Stimulated activated CD8-positive, alpha-beta memory T cell treated with anti-CD3 and anti-CD28 coated beads, Interleukin-7, amount 100 ng/mL, for 1 hour (primary cell): ENCODE measurements at places on chromosomes 4 and X.

DNA sequence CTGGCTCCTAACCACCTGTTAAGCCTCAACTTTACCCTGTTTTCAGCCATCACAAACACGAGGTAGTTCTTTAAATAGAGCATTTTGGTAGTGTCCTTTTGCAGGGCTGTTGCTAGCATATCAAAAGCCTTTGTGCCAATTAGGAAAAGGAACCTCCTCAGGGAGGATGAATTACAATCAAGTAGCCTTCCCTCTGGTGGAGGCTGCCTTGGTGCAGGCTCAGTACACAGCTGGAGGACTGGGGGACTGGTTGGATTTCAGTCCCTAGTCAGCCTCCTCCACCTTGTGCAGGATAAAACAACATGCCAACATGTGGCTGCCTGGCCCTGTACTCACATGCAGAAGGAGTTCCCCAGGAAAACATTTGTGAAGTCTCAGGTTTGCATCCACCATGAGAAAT lies 53.1 kb downstream of the RASGEF1B start:
- DNase-seq: no peak

DNA sequence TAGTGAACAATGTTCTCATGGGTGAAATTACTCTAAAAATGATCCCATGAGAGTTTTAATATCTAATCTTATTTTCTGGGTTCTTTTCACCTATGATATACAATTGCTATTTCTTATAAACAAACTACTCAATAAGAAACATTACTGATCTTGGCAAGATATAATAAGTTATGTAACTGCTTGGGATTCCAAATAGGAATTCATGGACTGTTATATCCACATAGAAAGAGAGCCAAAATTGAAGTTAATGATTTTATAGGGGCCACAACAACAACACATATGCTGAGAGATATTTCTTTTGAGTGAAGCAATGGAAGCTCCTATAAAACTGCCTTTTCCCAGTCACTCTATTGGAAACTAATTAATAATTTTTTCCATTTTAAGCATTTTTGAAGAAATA lies 90.4 kb upstream of the TLL1 start:
- no peak for DNase-seq

DNA sequence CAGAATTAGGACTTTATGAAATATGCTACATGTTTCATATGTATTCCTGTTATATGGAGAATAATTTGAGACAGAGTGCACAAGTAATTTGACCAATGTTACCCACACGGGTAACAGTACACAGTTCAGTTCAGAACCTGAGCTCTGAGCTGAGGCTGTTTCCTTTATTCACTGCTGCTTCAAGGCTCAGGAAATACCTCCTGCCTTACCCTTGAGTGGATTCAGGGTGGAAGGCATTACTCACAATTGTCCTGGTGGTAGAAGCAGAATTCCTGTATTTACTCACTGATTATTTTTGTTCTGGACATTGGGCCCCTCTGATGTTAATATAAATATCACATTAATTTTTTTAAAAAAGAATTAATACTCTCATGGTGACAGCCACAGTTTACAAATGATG lies 73.5 kb upstream of the CAMK2D start:
- DNase-seq: no peak

GRCh38 chr4:80420638-80421037 lies 85.1 kb downstream of the CFAP299 start:
- DNase-seq: no peak

DNA sequence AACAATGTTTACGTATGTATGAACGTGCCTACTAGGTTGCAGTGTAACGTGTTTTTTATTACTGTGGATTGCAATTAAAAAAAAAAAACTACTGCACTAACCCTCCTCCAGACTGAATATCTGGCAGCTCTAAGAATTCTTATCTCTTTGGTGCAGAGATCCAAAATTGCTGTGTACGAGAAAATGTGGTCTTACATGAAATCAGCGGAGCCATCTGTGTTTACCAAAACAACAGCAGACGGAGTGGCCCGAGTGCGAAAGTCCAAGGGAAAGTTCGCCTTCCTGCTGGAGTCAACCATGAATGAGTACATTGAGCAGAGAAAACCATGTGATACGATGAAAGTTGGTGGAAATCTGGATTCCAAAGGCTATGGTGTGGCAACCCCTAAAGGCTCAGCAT lies 268.1 kb downstream of the THOC2 start:
- DNase-seq: no peak

DNA sequence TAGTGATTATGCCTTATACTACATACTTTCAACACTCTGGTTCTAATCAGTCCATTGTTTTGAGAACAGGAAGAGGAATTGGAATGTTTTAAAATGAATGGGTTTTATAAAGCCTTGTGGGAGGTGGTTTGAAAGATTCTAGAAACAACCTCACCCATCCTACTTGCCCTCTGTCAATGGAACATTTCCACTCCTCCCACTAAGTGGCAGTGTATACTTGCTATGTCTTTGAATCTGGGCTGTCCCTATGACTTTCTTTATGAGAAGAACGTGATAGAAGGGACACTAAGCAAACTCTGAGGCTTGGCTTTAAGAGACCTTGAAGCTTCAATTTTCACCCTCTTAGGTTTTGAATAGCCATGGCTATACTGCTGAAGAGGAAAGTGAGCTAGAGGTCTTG lies 611.2 kb downstream of the PPP4R3C start:
- no peak for DNase-seq

DNA sequence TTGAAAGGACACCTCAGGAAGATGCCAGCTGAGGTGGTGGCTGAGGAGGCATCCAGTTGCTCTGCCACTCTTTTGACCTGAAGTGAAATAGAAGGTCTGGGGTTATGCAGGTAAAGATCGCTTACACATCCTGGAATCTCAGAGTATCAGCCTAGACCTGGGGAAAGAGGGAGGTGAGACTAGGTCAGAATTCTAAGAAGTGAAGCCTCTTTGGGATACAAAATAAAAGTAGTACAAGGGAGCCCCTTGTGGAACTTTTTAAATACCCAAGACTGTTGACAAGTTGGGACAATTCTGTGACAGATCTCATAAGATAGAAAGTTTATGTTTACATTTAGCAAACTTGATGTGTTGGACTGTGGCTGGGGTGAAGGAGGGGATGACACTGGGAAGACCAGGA lies 263.1 kb downstream of the SPRY1 start:
- DNase-seq: no peak

GRCh38 chr4:109315818-109316217 lies 13.4 kb upstream of the COL25A1 start:
- DNase-seq: no peak

DNA sequence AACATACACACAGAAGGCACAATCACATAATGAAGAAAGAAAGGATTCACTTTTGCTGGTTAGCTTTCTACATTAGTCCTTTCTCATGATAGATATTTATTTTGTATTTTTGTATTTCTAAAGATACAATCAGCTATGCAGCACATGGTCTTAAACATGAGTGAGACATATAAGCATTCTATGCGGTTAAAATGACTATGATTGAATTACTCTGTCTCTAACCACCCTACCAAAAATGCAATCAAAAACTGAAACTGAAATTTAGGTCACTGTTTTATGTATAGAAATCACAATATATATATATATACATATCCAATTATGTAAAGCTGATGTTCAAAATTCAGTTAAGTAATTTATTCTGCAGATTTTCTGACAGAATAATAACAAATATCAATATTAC lies 21.9 kb downstream of the CXXC4 start:
- DNase-seq: no peak

GRCh38 chrX:150730719-150731118 lies 37.5 kb downstream of the MTMR1 start:
- DNase-seq: no peak

GRCh38 chrX:136015016-136015415 lies 29.8 kb downstream of the SLC9A6 start:
- DNase-seq: no peak

GRCh38 chrX:119482041-119482440 lies 13.8 kb downstream of the SLC25A5 start:
- no peak for DNase-seq

DNA sequence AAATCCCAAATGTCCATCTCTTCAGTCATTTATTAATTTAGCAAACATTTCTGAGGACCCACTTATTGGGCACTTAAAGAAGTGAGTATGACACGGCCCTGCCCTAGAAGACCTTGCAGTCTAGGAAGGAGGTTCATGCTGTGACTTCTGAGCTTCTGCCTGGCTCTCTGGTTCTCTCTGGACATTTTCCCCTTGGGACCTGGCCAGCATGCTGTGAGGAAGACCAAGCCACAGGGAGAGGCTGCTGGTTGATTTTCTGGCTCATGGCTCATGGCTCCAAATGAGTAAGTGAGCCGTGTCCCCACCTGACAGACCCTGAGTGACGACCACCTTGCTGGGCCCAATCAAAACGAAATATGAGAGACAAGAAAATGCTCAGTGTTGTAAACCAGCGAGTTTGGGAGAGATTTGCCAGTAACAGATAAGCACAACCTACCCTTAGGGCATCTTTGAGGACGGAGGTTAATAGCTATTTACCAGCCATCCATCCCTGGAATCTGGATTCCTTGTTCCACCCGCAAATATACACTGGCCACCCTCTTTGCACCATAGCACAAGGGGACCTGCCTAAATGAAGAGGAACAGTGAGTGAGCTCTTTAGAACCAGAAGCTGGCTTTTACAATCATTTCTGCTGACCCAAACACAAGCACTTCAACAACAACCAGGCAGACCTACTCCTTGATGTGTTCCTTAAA lies 876 bp downstream of the MPP1 start:
- DNase-seq: no peak

DNA sequence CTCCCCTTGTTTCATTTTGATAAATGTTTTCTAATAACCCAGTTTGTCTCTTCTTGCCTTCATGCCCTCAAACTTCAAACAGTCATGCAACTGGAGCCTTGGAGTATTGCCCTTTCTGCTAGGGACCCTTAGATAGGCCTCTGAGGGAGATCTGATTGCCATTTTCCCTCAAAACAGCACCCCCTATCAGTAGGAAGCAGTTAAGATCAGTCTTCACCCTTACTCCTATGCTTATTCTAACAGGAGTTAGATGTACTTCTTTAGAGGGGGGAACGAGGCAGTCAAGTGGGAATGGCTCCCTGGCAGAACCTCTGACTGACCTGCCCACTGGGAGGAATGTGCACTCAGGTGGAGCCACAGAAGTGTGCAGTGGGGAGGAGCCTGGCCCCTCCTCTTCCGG lies 74.1 kb downstream of the FAM47A start:
- no peak for DNase-seq

DNA sequence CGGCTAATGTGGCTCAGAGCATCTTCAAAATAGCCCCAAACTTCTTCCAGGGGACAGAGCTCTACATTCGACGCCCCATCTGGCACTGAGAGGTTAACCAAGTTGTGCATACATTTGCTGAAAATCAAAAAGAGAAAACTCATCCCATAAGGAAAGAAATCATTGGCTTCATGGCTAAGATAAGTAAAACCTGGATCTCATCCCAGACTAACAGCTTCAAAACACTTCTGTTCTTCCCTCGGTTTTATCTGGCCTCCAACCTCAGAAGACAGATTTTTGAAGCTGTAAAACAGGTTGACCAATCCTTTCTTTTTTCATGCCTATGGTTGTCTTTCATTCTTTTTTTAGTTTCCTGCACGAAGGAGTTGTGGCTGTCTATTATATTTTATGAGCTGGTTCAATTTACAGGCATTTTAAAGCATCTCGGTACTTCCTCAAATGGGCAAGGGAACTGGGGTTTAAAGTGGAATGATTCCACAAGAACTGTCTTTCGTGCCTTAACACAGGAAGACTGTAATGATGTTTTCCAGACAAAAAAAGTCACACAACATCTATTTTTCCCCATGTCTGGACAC lies 107.6 kb downstream of the DLG3 start:
- DNase-seq: no peak

- no peak for DNase-seq
Measured at GRCh38 chr4:120724656-120725055, 197.9 kb downstream of the PRDM5 start.

DNA sequence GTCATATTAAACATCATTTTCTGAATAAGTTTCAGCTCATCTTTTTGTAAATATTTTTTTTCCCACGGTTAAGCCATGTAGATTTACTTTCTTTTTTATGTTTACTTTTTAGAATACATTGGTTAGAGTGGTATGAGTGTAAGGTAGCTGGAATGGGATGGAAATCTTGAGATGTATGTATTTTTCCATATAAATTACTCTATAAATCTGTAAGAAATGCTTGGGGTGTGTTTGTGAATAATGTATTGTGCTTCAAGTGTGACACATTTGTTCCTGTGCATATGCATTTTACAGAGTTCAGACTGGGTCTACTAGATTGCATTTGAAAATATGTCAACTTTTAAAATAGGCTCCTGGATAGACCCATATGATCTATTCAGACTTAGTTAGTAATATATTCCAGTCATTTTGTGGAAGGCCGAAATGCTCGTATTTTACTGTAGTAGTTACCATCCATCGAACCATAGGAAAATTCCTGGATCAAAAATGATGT lies 756.8 kb downstream of the RAPGEF2 start:
- DNase-seq: no peak

GRCh38 chr4:3391422-3391821 lies 50.3 kb upstream of the HGFAC start:
- DNase-seq: no peak

GRCh38 chr4:102959496-102959895 lies 60.0 kb downstream of the SLC9B1 start:
- DNase-seq: no peak

DNA sequence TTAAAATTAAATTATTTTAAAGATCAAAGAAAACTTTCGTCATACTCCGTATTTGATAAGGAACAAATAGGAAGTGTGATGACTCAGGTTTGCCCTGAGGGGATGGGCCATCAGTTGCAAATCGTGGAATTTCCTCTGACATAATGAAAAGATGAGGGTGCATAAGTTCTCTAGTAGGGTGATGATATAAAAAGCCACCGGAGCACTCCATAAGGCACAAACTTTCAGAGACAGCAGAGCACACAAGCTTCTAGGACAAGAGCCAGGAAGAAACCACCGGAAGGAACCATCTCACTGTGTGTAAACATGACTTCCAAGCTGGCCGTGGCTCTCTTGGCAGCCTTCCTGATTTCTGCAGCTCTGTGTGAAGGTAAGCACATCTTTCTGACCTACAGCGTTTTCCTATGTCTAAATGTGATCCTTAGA lies at the start of gene CXCL8:
Gene CXCL8, plus strand, starts transcription at position 217 of the 426 bp plus-strand sequence. Its CDS starts 90 bp downstream, at position 307.
- DNase-seq: no peak

- peak; percentile 67 for DNase-seq
Measured at GRCh38 chr4:2290974-2291704, 29.2 kb upstream of the MXD4 start.

DNA sequence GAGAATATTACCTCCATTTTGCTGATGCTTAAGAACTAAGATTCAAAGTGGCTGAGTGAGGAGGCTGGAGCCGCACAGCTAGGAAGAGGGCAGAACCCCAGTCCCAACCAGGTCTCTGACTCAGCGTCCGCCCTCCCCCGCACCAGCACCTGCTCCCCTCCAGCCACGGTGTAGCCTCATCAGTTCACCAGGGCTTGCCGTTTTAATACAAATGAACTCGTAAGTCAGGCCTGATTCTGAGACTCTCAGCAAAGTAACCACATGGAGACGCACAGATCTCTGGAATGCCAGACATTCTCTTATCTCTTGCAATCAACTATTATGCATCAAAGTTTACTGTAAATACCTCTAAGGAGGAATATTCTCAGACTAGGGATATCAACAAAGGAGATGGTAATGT lies 52.4 kb downstream of the ENPP6 start:
- no peak for DNase-seq
